ENCODE measurements at places on chromosomes 5 and 9. TPM values are rescaled to one million over a fixed set of nuclear protein-coding genes. Genes with fewer than 3 reads are reported as not detected.

GRCh38 chr5:81631124-81631523 is 119.8 kb downstream of the SSBP2 start:
- H3K27ac ChIP-seq = peak overlapping the region; percentile 54
- H3K4me3 ChIP-seq = peak overlapping the region; percentile 25
- H3K4me1 ChIP-seq = peaks cover 30% of the 10 kb centered on the region
- DNase-seq = peak; percentile 87
- no peaks in the 10 kb centered on the region for H3K27me3 ChIP-seq
- H3K36me3 ChIP-seq = peaks cover 46% of the 10 kb centered on the region

DNA sequence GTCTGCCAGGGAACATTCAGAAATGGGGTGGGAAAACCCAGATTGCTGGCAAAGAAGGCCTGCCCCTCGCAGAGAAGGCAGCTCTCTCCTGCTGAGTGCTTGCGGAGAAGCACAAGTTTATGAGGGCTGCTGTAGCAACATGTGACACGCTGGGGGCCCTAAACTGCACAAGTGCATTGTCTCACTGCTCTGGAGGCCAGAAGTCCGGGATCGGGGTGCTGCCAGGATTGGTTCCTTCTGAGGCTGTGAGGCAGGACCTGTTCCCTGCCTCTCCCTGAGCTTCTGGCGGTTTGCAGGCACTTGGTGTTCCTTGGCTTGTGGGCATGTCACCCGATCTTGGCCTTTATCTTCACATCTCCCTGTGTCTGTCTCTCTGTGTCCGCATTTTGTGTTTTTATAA is 75.6 kb upstream of the NEURL1B start:
- peaks cover 23% of the 10 kb centered on the region for H3K4me1 ChIP-seq
- no peak overlapping the region for H3K4me3 ChIP-seq
- no peaks in the 10 kb centered on the region for H3K27me3 ChIP-seq

GRCh38 chr5:63286724-63287123 is 675.5 kb downstream of the HTR1A start:
- no peak for DNase-seq
- H3K27me3 ChIP-seq = no peaks in the 10 kb centered on the region
- no peak overlapping the region for H3K27ac ChIP-seq
- no peaks in the 10 kb centered on the region for H3K4me1 ChIP-seq
- no peak overlapping the region for H3K4me3 ChIP-seq

DNA sequence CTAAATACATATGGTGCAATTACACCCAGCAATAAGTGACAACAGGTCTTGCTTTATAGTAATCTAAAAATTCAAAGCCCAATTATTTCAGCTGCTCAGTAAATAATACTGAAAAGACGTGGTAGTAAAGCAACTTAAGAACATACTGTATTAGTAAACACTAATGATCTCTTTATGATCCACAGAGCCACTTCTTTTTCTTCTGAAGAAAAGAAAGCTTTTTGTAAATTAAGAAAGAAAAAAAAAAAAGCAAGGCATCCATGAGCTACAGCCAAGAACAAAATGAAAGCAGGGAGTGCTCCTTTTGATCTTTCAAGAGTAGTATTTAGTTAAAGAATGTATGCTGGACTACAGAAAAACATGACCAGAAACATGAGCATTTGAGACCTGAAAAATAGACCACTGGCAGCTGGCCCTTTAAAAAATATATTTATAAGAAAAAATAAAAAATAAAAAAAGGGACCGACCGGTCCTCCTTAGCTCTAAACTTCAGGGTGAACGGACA is 348.7 kb downstream of the GLIS3 start:
- no peak overlapping the region for H3K27ac ChIP-seq
- H3K27me3 ChIP-seq = no peaks in the 10 kb centered on the region
- no peaks in the 10 kb centered on the region for H3K4me1 ChIP-seq
- no peak for DNase-seq
- H3K4me3 ChIP-seq = no peak overlapping the region
- H3K36me3 ChIP-seq = no peaks in the 10 kb centered on the region

DNA sequence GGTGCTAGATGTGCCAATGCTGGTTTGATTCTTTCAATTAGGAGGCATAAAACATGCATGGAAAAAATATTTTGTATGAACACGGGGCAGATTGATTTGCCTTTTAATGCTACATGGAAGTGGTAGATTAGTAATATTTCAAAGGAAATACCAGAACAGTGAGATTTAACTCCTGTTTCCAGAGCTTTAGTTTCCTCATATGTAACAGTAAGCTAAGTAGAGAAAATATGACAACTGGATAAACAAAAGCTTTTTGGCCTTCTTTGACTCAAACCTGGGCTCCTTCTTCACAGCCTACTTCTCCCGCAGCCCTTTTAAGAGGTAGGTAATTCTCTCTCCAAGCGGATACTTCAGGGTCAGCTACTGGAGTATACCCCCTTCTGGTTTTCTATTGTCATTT is 254.2 kb upstream of the TRPC7 start:
- no peaks in the 10 kb centered on the region for H3K36me3 ChIP-seq
- no peak for DNase-seq
- no peaks in the 10 kb centered on the region for H3K27me3 ChIP-seq
- H3K27ac ChIP-seq = no peak overlapping the region
- no peaks in the 10 kb centered on the region for H3K4me1 ChIP-seq
- H3K4me3 ChIP-seq = no peak overlapping the region

GRCh38 chr5:6436715-6437331 is 11.8 kb upstream of the UBE2QL1 start:
- H3K27ac ChIP-seq = no peak overlapping the region
- H3K36me3 ChIP-seq = no peaks in the 10 kb centered on the region
- H3K4me3 ChIP-seq = no peak overlapping the region
- peaks cover 2% of the 10 kb centered on the region for H3K27me3 ChIP-seq
- H3K4me1 ChIP-seq = no peaks in the 10 kb centered on the region

- no peaks in the 10 kb centered on the region for H3K36me3 ChIP-seq
- no peak overlapping the region for H3K4me3 ChIP-seq
- H3K4me1 ChIP-seq = peaks cover 4% of the 10 kb centered on the region
- H3K27me3 ChIP-seq = peaks cover 2% of the 10 kb centered on the region
Observed at GRCh38 chr9:131304676-131305355, 15.3 kb downstream of the PLPP7 start.

DNA sequence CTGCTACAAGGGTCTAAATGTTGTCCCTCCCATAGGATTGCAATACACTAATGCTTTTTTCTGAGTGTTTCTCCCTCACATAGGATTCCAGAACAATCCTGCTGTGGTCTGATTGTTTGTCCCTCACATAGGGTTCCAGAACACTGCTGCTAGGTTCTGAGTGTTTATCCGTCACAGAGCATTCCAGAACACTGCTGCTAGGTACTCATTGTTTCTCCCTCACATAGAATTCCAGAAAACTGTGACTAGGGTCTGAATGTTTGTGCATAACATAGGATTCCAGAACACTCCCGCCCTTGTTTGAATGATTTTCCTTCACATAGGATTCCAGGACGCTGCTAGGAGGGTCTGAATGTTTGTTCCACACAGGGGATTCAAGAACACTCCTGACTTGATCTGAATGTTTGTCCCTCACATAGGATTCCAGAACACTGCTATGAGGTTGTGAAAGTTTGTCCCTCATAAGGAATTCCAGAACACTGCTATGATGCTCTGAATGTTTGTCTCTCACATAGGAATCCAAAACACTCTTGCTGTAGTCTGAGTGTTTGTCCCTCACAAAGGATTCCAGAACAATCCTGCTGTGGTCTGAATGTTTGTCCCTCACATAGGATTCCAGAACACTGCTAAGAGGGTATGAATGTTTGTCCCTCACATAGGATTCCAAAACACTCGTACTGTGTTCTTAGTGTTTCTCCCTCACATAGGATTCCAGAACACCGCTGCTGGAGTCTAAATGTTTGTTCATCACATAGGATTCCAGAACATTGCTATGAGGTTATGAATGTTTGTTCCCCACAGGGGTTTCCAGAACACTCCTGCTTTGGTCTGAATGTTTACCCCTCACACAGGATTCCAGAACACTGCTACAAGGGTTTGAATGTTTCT is 213.5 kb downstream of the FOXD4L6 start:
- no peak overlapping the region for H3K27ac ChIP-seq
- no peaks in the 10 kb centered on the region for H3K27me3 ChIP-seq
- H3K4me1 ChIP-seq = no peaks in the 10 kb centered on the region
- H3K4me3 ChIP-seq = no peak overlapping the region

DNA sequence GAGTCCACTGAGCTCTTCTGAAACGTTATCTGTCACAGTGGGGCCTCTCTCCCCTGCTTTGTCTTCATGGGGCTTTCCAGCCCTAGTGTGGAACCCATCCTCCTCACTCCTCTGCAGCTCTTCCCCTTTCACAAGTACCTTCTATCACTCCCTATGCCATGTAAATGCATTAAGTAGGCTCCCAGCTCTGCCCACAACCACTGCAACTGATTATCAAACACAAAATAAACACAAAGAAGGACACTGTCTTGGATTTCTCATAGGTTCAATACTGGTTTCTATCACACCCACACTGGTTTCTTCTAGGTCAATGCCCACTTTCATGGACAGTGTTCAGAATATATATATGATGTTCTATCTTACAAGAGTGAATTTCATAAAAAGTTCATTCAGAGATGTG is 139.4 kb downstream of the GNAQ start:
- H3K4me1 ChIP-seq = peaks cover 3% of the 10 kb centered on the region
- H3K36me3 ChIP-seq = no peaks in the 10 kb centered on the region
- H3K4me3 ChIP-seq = no peak overlapping the region

DNA sequence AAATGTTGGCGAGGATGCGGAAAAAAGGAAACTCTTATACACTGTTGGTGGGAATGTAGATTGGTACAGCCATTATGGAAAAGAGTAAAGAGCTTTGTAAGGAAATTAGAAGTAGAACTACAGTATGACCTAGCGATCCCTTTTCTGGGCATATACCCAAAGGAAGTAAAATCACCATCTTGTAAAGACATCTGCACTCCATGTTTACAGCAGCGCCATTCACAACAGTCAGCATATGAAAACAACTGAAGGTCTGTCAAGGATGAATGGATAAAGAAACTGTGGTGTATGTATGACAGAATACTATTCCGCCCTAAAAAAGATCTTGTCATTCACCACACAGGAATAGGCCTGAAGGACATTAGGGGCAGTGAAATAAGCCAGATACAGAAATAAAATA is 27.7 kb upstream of the SLC25A51 start:
- peaks cover 15% of the 10 kb centered on the region for H3K4me1 ChIP-seq
- DNase-seq = no peak
- H3K27ac ChIP-seq = no peak overlapping the region
- no peak overlapping the region for H3K4me3 ChIP-seq

- no peaks in the 10 kb centered on the region for H3K27me3 ChIP-seq
- H3K36me3 ChIP-seq = peaks cover 11% of the 10 kb centered on the region
- no peak for DNase-seq
- peaks cover 37% of the 10 kb centered on the region for H3K4me1 ChIP-seq
- peak overlapping the region; percentile 71 for H3K27ac ChIP-seq
Observed at GRCh38 chr9:128921881-128922763, 1.3 kb downstream of the PHYHD1 start.

- peak overlapping the region; percentile 41 for H3K27ac ChIP-seq
- DNase-seq = no peak
- peaks cover 6% of the 10 kb centered on the region for H3K4me1 ChIP-seq
- H3K4me3 ChIP-seq = no peak overlapping the region
- no peaks in the 10 kb centered on the region for H3K27me3 ChIP-seq
Observed at GRCh38 chr9:13587571-13587970, 308.1 kb upstream of the MPDZ start.

DNA sequence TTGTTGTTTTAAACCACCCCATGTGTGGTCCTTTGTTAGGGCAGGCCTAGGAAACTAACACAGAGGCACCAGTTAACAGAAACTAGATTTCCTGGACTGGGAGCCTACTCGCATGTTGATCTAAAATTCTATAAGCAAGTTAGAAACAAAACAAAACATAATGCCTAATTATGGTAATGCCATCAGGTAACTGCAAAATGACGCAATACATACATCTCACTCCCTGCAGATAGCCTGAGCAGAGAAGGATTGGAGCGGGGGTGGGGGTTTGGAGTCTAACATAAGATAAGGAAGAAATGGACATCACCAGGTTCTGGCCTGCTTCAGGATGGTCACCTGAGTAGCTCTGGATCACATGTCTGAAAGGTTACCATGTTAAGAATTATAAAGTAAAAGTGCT is 113.4 kb upstream of the CTSL start:
- H3K36me3 ChIP-seq = peaks cover 39% of the 10 kb centered on the region
- H3K27me3 ChIP-seq = no peaks in the 10 kb centered on the region
- no peak overlapping the region for H3K27ac ChIP-seq
- no peak overlapping the region for H3K4me3 ChIP-seq
- peaks cover 65% of the 10 kb centered on the region for H3K4me1 ChIP-seq
- DNase-seq = no peak

DNA sequence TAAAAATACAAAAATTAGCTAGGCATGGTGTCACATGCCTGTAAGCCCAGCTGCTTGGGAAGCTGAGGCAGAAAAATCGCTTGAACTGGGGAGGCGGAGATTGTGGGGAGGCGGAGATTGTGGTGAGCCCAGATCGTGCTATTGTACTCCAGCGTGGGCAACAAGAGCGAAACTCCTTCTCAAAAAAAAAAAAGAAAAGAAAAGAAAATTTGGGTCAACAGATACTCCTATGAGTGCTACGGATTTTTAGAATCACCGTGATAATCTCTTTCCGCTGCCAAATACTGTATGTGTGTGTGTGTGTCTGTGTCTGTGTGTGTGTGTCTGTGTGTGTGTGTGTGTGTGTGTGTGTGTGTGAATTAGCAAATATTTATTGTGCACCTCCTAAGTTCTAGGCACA is 64.4 kb downstream of the ARRDC3 start:
- H3K36me3 ChIP-seq = no peaks in the 10 kb centered on the region
- no peaks in the 10 kb centered on the region for H3K27me3 ChIP-seq
- peaks cover 4% of the 10 kb centered on the region for H3K4me1 ChIP-seq
- no peak for DNase-seq
- H3K4me3 ChIP-seq = no peak overlapping the region
- no peak overlapping the region for H3K27ac ChIP-seq

GRCh38 chr5:181170996-181171395 is 23.6 kb downstream of the OR2V2 start:
- H3K27me3 ChIP-seq = peaks cover 97% of the 10 kb centered on the region
- no peak overlapping the region for H3K4me3 ChIP-seq
- no peaks in the 10 kb centered on the region for H3K4me1 ChIP-seq
- no peak overlapping the region for H3K27ac ChIP-seq

DNA sequence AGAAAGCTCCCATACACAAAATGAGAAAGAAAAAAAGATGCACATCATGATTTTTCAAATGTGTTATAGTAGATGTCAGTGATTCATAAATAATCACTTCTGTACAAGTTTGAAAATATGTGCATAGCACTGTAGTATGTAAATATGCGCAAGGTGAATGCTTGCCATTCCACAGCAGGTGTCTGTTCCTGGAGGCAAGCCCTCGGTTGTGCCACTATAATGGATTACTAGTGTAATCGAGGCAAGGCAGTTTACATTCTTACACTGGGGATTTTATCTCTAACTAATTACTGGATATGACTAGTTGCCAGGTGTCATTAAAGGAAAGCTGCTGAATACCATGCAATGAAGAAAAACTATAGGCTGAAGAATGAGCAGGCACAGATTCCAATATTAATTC is 93.6 kb downstream of the ARHGEF28 start:
- H3K27ac ChIP-seq = no peak overlapping the region
- no peaks in the 10 kb centered on the region for H3K36me3 ChIP-seq
- no peaks in the 10 kb centered on the region for H3K4me1 ChIP-seq
- no peak for DNase-seq
- no peak overlapping the region for H3K4me3 ChIP-seq

Gene LECT2
- not detected for polyA plus RNA-seq

Gene PDCD1LG2
- polyA plus RNA-seq = 3.4 TPM

Gene SLC34A1
- polyA plus RNA-seq = 0.02 TPM

Gene ORM2
- 1.1 TPM for polyA plus RNA-seq

Gene GABRA6
- not detected for polyA plus RNA-seq

Gene DPH7
- 93.1 TPM for polyA plus RNA-seq

Gene GADD45G
- 21.0 TPM for polyA plus RNA-seq

Gene PDGFRB
- 8.6 TPM for polyA plus RNA-seq

Gene FAXDC2
- polyA plus RNA-seq = 17.6 TPM

Gene IZUMO3
- polyA plus RNA-seq = 0.02 TPM

Gene TTC33
- polyA plus RNA-seq = 13.4 TPM

Measured in thymus (tissue), 14 donors.